ENCODE measurements at places on chromosomes 4 and X.

GRCh38 chr4:68724426-68724825 is 54.0 kb upstream of the UGT2B15 start:
- DNase-seq = no peak

GRCh38 chrX:66760651-66761050 is 121.8 kb upstream of the EDA2R start:
- DNase-seq = no peak

- DNase-seq = no peak
Observed at GRCh38 chr4:8391972-8392371, 48.6 kb downstream of the ACOX3 start.

GRCh38 chr4:118224243-118224829 is 128.5 kb downstream of the PRSS12 start:
- no peak for DNase-seq

DNA sequence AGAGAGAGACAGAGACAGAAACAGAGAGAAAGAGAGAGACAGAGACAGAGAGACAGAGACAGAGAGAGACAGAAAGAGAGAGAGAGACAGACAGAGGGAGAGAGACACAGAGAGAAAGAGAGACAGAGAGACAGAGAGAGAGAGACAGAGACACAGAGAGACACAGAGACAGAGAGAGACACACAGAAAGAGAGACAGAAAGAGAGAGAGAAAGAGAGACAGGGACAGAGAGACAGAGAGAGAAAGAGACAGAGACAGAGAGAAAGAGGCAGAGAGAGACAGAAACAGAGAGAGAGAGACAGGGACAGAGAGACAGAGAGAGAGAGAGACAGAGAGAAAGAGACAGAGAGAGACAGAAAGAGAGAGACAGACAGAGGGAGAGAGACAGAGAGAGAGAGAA is 52.9 kb downstream of the CRLF2 start:
- DNase-seq = no peak

GRCh38 chrX:109036624-109037023 is 300.3 kb upstream of the IRS4 start:
- no peak for DNase-seq

DNA sequence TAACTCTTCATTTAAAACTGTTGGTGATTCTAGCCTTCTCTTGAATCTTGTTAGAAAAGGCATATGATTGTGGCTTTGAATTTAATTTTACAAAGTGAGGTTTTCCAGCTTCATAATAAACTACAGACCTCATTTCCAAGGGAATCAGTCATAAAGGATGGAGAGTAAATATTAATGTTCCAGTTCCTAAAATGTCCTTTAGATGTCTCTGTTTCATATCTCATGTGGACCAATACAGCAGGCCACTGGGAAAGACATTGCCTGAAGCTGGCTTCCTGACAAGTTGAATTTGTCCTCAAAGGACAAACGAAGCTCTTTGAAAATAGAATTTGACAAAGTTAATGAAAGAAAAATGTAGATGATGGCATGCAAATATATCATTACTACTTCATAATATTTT is 125.4 kb downstream of the ZNF330 start:
- DNase-seq = no peak

DNA sequence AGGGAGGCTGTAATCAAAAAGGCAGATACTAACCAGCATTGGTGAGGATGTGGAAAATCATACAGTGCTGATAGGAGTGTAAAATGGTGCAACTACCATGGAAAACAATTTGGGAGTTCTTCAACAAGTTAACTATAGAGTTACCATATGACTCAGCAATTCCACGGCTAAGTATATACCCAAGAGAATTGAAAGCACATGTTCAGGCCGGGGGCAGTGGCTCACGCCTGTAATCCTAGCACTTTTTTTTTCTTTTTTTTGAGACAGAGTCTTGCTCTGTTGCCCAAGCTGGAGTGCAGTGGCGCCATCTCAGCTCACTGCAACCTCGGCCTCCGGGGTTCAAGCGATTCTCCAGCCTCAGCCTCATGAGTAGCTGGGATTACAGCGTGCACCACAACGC is 15.0 kb upstream of the CD99L2 start:
- DNase-seq = no peak

DNA sequence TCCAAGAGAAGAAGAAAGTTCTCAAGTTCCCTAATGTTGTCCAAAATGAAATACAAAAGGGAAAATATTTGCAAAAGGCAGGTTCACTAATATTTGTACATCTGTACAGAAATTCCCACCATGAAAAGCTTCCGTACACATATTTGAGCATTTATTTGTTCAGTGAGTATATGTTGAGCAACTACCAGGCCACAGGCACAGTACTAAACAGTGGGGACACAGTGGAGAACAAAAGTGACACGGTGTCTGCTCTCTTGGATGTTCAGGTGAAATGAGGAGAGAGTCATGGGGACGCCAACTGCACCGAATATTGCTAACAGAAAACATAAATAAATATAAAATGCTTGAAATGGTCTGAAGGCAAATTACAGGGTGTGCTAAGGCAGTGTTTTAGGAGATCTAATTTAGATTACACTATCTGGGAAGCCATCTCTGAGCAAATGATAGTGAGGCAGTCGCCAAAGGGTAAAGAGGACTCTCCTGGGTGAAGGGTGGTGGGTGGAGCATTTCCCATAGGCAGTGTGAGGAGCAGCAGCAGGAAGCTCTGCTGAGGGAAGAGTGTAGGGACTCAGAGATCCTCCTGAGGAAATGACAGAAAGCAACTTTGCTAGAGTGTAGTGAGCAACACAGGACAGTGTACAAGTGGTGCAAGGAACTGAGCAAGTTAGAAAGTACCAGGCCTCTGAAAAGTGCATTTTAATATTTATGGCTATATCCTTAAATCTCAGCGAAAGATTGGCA is 375.2 kb downstream of the GALNTL6 start:
- DNase-seq = no peak

DNA sequence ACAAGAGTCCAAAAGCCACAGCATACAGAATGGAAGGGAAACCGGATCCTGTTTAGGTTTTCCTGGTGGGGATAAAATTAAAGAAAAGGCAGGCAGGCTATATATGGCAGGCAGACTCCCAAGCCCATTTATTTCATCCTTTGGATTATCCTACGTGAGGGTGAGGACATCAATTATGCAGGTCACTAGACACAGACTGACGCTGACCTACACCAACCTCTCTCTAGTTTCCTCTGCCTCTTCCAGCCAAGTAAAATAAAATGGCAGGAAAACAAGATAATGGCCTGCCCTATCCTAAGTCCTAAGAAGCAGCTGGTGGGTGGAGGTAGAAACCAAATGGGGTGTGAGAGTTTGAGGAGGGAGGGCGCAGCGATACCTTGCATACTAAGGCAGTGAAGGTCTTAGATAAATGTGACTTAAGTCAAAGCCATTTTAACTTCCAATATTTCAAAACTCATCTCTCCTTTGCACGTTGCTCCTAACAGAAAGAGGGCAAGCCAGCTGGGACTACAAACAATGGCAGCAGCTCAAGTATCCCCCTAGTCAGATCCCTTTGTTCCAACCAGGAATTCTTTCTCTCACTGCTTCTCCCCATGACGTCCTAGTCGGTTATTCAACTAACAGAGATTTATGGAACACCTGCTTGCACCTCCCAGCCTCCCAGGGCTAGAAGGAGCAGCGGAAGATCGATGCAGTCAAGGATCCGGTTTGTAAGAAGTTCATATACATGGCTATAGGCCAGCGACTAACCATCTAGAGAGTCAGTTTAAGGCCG is 72.8 kb downstream of the IRF2 start:
- no peak for DNase-seq

GRCh38 chr4:87066403-87067123 is 131.8 kb downstream of the AFF1 start:
- no peak for DNase-seq

DNA sequence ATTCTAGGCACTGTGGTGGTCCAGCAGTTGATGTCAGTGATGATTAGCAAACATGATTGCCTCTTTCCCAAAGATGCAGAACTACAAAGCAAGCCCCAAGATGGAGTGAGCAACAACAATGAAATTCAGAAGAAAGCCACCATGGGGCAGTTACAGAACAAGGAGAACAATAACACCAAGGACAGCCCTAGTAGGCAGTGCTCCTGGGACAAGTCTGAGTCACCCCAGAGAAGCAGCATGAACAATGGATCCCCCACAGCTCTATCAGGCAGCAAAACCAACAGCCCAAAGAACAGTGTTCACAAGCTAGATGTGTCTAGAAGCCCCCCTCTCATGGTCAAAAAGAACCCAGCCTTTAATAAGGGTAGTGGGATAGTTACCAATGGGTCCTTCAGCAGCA is 365.3 kb downstream of the MAPK10 start:
- DNase-seq = no peak

DNA sequence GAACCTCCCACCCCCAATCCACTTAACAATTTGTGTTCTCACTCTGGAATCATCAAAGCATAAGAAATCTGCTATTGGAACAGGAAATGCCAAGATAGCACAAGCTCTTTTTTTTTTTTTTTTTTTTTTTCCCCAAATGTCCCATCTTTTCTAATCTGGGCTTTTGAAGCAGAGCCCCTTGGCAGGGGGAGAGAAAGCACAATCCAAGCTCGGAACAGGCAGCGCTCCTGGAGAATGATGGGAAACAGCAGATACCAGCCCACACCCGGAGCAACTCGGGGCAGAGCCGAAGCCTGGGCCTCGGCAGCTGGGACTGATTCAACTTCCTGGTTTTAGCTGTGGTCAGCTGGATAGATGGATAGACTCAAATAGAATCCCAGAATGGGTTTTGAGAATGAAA is 235.1 kb downstream of the QDPR start:
- DNase-seq = no peak

- DNase-seq = no peak
Observed at GRCh38 chr4:74206088-74206825, 48.3 kb downstream of the MTHFD2L start.

DNA sequence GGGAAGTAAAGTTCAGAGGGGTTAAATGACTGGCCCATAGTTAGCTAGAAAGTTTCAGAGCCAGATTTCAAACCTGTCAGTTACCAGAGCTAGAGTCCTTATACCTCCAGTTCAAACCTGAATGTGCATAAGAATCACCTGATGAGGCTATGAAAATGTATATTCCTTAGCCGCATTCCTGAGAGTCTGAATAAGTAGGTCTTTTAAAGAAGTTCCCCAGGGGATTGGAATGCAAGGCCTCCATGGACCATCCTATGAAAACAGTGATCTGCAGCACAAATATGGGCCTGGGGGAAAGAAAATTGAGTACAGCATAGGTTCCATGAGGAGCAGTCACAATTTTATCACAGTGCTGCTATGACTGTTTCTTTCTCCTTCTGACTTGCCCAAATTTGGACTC is 263.9 kb upstream of the CXorf66 start:
- DNase-seq = no peak
